ENCODE measurements at places on chromosomes 7 and 10.

GRCh38 chr10:110571093-110571743 lies 3.7 kb downstream of the SMC3 start:
- no peak for DNase-seq

GRCh38 chr7:16511314-16511713 lies 15.3 kb upstream of the LRRC72 start:
- DNase-seq, result no peak

DNA sequence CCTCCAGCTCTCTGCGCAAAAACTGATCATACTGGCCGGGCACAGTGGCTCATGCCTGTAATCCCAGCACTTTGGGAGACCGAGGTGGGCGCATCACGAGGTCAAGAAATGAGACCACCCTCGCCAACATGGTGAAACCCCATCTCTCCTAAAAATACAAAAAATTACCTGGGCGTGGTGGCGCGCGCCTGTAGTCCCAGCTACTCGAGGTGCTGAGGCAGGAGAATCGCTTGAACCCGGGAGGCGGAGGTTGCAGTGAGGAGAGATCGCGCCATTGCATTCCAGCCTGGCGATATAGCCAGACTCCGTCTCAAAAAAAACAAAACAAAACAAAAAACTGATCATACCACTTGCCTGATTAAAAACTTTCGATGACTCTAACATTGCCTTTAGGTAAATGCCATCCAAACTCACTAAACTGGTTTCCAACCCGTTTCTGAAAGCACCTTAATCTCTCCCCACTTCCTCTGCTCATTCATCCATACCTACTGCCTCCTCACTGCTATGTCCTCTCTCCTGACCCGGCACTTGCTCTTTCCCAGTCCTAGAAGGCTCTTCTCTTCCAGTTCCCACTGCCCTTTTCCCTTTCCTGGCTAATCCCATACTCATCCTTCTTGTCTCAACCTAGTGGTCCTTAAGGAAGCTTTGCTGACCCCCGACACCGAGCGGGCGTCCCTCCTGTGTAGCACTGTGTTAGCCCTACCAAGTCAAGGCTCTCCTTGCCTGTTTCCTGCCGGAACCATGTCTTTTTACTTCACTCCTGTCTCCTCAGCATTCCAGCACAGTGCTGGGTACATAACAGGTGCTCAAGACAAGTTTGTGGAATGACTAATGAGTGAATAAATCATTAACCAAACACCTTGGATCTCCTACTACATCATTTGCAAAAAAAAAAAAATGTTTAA lies 686 bp upstream of the MIOS start:
- no peak for DNase-seq

GRCh38 chr7:112262855-112263487 lies 56.5 kb downstream of the ZNF277 start:
- no peak for DNase-seq

DNA sequence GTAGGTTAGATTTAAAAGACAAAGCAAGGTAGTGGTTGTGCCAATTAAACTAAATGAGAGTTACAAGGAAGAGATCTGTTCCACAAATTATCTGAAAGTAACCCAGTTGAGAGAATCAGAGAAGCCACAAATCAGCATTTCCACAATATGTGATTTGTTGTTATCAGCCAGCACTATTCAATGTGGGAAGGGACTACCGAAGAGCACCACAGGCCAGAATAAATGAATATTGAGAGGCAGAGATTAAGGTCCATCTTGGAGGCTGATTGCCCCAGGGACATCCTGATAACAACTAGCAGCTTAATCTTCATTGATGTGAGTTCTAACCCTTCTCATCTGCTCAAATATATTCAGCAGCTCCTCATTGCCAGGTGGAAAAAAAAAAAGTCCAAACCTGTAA lies 367.6 kb downstream of the MALRD1 start:
- no peak for DNase-seq

DNA sequence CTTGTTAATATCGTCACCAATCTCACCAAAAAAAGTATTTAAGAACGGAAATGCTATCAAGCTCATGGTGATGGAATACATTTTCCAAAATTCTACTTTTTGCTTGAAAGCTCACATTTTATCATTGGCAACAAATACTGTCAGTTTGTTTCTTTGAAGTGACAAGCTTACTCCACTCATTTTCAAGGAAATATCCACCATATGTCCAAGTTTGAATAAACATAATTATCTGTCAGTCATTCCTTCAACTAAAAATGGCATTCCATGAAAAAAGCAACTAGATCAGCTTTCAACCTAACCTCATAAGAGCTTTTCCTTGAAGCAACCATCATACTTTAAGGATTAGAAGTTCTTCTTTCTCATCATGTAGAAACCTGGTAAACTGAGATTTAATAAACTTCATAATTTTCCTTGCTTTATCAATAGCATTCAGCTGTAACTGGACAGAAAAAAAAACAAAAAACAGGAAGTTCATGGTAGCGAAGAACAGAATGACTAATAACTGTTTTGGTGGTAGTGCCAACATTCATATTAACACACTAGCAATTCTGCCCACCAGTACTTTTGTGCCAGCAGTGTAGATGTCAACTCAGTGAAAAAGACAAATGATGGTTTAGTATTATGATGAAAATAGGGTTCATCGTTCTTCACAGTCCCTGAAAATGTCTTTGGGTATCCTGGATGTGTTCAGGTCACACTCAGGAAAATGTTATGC lies 764.9 kb downstream of the GRM8 start:
- DNase-seq, result no peak

DNA sequence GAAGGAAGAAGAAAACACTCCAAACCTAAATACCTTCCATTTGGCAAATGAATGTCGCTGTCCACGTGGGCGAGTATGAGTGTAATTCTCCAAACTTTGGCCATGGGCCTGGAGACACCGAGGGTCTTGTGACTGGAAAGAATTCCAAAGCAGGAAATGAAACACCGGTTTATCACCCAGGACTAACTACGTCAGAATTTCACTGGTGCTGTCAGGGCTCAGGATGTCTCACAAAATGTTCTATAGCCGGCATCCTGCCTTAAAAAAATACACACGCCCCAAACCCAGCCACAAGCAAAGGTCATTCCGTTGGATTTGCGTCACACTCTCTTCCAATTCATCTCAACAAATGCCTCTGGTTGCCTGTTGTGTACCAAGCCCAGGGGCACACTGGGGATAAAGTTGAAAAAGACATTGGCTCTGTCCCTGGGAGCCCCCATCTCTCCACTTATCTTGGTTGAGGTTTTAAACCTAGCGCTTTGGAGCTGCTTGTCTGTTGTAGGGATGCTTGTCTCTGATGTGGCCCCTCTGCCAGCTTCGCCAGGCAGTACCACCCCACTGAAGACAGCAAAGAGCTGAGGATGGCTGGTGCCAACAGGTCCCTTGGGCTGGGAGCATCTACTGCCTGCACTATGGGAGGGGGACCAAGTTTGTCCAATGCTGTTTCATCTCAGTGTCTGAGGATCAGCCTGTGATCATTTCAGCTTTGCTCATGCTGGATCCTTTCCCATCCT lies 31.2 kb downstream of the GSTO2 start:
- DNase-seq, result no peak

- DNase-seq, result no peak
These were observed 164.6 kb upstream of the PPP1R3A start for GRCh38 chr7:114083166-114084001.

DNA sequence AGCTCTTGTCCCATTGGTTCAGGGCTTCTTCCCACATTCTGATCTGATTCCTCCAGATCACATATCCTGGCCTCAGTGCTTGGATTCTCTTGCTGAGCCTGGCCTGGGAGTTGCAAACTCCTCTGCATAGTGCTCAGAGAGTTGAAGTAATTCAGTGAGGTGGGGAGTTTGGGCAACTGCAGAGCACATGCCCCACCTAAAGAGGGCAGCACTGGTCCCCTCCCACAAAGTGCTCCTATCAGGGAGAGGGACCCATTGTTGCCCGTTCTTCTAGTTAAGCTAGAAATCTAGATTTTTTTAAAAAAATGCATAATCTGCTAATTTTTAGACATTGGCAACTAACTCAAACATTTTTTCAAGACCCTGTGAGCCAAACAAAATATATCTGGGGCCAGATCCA lies 45.1 kb downstream of the CHN2 start:
- no peak for DNase-seq

DNA sequence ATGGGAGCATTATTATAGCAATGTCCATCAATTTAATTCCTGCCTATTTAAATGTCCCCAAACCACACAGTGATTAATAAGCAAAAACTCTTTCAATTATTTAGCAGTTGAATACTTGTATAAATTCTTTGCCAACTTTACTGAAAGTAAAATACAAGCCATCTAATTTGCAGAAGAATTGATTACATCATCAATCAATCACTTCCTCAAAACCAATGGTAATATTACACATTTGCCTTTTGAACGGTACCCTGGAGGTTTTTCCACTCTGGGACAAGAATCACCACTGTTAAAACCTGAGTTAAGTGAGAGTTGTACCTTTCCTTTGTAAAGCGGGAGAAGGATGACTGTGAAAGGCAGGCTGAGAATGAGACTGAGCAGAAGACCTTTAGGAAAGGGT lies 93.0 kb downstream of the RNF133 start:
- DNase-seq, result no peak

- no peak for DNase-seq
These were observed 122.8 kb downstream of the CUBN start for GRCh38 chr10:17006631-17007417.

DNA sequence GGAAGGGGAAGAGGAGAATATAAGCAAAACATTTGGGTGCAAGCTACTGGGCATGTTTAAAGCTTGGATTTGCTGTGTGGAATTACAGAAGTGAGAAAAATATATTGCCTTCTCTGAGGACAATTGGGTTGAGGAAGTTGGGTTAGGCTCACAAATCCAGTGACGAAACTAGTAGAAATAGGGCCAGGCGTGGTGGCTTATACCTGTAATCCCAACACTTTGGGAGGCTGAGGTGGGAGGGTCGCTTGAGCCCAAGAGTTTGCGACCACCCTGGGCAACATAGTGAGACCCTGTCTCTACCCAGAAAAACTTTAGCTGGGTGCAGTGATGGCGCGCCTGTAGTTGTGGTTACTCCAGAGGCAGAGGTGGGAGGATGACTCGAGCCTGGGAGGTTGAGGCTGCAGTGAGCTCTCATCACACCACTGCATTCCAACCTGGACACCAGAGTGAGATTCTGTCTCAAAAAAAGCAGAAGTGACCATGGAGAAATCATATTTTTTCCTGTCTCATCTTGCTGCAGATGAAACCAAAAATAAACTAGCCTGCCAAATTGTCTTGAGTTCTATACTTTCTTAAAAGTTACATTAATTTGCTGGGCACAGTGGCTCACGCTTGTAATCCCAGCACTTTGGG lies 22.4 kb downstream of the NRBF2 start:
- no peak for DNase-seq

GRCh38 chr7:75642810-75643486 lies 95.8 kb downstream of the HIP1 start:
- DNase-seq, result peak; percentile 69

DNA sequence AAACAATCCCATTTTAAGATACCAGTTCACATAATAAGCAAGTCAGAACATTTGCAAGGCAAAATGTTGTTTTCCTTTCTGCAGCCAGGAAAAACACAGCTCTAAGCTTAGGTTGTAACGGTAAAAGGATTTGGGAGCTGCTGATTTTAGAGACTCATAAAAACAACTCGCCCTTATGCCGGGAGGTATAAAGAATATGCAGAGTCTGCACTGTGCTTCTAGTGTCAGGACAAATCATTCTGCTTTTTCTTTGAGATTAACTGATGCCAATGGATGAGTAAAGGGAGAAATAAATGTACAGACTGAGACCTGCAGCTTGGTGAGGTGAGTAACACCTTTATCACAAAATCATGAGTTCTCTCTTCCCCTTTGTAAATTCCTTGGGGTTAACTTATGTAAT lies 2.0 kb upstream of the SFR1 start:
- no peak for DNase-seq

DNA sequence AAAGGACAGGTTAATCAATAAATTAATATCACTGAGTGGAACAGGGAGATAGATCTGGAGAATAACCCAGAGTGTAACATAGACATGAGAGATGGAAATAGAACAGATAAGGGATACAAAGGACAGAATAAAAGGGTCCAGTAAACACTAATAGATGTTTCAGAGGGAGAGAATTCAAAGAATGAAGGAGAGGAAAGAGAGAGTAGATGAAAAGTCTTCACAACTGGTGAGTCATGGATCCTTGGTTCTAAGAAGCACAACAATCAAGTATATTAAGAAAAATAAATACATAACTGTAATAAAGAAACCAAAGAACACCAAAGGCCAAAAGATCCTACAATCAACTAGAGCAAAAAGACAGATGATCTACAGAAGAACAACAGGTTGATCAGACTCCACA lies 66.3 kb downstream of the BEND7 start:
- no peak for DNase-seq

DNA sequence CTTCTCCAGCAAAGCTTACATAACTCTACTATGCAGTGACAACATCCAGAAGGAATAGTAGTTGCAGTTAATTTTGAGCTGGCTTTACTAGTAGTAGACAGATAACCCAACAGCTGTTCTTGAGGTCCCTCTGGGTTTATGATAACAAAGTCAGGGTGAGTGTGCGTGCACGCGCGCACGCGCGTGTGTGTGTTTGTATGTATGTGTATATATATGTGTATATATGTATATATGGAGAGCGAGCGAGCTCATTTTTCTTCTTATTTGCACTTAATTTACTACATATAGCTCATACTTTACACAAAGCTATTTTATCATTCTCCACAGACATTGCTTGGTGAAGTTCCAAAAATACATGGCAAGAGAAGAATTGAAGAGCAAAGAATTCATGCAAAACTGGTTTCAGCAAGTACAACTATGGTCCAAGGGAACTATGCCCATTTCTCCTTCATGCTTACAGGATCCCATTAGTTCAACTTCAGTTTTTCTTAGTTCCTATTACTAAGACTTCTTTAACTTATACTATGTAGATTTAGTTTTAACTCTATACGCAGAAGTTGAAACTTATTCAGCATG lies 105.9 kb upstream of the TMEM168 start:
- DNase-seq, result no peak

DNA sequence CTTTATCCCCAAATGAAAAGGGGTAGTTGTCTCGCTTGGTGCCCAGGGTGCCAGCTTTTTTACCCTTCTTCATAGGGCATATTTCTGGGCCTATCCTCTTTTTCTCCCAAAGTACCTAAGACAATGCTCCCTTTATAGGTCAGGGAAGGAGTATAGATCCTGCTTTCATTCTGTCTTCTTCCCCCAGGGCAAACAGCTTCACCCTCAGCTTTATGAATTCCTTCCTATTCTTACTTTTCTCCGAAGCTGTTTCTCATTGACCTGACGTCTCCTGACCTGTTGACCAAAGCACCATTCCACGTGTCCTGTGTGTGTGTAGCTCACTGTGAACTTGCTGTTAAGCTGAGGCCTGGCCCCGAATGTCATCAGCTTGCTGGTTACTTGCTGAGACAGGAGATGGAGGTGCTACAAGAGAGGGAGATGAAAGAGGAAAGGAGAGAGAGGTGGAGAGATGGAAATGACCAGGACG lies 48.9 kb downstream of the PYROXD2 start:
- DNase-seq, result no peak

- DNase-seq, result no peak
These were observed 114.6 kb downstream of the PDE1C start for GRCh38 chr7:31955641-31956040.

GRCh38 chr10:2990764-2991163 lies 76.6 kb upstream of the PFKP start:
- no peak for DNase-seq

GRCh38 chr10:8331896-8332729 lies 277.6 kb downstream of the GATA3 start:
- peak; percentile 80 for DNase-seq

- DNase-seq, result no peak
These were observed 8.0 kb upstream of the SLC26A4 start for GRCh38 chr7:107652642-107653041.

GRCh38 chr7:100825751-100826513 lies 1.4 kb downstream of the EPHB4 start:
- no peak for DNase-seq
